Aorta (tissue), 5 donors: ENCODE measurements at places on chromosomes 2 and 18. TPM values are rescaled to one million over a fixed set of nuclear protein-coding genes. Genes with fewer than 3 reads are reported as not detected.

DNA sequence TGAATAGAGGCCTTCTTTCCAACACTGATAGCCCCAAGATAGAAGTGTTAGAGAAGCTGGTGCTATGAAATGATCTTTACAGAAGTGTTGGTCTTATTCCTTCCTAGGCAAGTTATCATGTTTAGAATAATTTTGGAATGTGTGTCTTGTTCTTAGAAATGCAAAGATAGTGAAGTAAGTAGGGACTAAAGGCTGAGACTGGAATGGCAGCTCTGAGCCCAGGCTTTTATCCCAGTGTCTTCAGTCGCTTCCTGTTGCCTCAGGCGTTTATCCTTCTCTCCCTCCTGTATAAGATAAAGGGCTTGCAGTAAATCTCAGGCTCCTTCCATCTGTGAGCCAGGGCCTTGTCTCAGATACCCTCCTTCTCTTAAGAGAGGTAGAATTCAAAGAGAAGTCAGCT lies 218.1 kb downstream of the TPGS2 start:
- no peak overlapping the region for H3K27ac ChIP-seq
- DNase-seq: no peak
- no peaks in the 10 kb centered on the region for H3K4me1 ChIP-seq
- no peaks in the 10 kb centered on the region for H3K36me3 ChIP-seq
- no peak overlapping the region for H3K4me3 ChIP-seq
- no peaks in the 10 kb centered on the region for H3K27me3 ChIP-seq

GRCh38 chr2:199922856-199923255 lies 11.8 kb downstream of the C2orf69 start:
- H3K27me3 ChIP-seq: no peaks in the 10 kb centered on the region
- no peak overlapping the region for H3K27ac ChIP-seq
- no peaks in the 10 kb centered on the region for H3K36me3 ChIP-seq
- no peaks in the 10 kb centered on the region for H3K4me1 ChIP-seq

DNA sequence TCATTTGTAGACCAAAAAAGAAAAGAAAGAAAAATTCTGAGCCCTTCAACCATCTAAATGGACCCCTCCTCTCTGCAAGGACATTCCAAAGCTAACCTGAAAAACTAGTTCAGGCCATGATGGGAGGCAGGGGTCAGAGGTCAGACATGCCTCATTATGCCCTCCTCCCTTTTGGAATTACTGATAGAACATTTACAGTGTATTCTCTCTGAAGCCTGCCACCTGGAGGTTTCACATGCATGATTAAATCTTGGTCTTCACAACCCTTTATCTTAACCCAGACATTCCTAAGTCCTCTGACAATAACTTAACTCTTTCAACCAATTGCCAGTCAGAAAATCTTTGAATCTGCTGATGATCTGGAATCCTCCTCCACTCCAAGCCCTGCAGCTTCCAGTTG lies 86.0 kb downstream of the SPP2 start:
- no peaks in the 10 kb centered on the region for H3K36me3 ChIP-seq
- H3K4me3 ChIP-seq: no peak overlapping the region
- DNase-seq: no peak

DNA sequence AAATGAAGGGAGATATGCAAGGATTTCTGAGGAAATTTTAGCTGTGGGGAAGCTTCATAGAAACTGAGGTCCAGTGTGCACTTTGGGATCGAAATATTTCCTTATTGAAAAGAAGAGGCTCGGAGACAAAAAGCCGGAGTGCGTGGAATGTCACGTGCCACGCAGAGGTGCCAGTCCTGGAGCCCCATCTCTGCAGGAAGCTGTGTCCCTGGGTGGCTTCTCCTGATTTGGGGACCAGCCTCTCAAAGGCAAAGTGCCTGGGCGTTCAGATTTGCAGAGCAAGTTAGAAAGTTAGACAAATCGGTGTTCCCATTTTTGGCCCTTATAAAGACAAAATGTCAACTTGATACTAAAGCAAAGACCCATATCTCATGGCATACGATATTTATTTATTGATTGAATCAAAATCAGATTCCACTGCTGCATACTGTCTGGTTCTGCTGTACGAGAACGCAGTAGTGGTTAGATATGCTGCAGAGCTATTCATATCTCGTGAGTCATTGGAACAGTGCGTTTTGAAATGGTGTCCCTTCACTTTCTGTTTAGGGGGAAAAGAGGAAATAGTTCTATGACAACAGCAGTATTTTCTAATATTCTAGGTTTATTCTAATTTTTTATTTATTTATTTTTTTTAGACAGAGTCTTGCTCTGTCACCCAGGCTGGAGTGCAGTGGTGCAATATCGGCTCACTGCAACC lies 9.1 kb upstream of the ATG16L1 start:
- DNase-seq: no peak
- no peak overlapping the region for H3K27ac ChIP-seq
- no peaks in the 10 kb centered on the region for H3K4me1 ChIP-seq
- H3K4me3 ChIP-seq: no peak overlapping the region
- no peaks in the 10 kb centered on the region for H3K27me3 ChIP-seq

DNA sequence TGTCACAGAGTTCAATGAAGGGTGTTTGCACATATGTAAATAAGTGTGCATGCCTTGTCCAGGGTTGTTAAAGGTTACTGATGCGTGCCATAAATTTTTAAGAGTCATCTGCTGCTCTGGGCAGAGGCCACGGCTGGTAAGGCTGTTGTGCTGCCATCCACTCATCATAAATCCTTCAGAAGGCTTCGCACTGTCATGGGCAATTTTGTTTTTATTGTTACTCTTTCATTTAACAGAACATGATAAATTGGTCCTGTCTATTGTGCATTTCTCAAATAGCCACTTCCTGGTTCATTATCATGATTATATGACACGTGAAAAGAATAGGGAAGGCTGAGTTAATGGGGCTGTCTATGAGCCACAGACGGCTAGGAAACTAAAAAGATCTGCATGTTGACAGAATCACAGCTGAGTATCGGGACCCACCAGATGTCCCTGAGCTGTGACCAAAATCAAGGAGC lies 634.3 kb upstream of the SOX11 start:
- H3K27ac ChIP-seq: no peak overlapping the region
- H3K4me1 ChIP-seq: no peaks in the 10 kb centered on the region
- no peak for DNase-seq
- no peaks in the 10 kb centered on the region for H3K27me3 ChIP-seq

GRCh38 chr2:47452761-47453160 lies 49.8 kb downstream of the MSH2 start:
- no peaks in the 10 kb centered on the region for H3K36me3 ChIP-seq
- DNase-seq: no peak
- no peak overlapping the region for H3K27ac ChIP-seq
- H3K27me3 ChIP-seq: no peaks in the 10 kb centered on the region
- no peaks in the 10 kb centered on the region for H3K4me1 ChIP-seq

DNA sequence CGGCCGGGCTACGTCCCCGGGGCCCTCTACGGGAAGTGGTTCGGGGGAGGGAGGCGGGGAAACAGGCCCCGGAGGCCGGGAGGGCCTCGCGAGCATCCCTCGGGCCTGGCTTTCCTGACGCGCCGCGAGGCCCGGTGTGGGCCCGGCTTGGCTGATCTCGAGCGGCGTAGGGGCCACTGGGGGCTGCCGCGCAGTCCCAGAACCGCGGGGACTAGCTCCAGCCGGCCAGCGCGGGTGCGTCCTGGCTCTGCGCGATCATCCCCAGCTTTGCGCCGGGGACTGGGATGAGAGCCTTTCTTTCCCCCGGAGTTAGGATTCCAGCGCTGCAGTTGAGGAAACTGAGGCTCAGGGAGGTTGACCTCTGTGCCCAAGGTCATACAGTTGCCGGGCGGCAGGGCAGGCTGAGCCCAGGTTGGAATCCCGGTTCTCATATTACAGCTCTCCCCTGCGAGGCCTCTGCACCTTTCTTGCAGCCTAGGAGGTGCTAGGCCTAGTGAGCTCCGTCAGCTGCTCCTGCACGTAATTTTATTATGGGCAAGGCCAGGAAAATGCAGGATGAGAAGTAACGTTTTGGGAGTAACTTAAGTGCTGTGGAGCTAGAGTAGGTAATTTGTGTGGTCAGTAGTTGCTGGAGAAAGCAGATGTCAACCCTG lies 501 bp downstream of the LPIN1 start:
- H3K27ac ChIP-seq: peak overlapping the region; percentile 28
- H3K27me3 ChIP-seq: no peaks in the 10 kb centered on the region
- DNase-seq: no peak
- peak overlapping the region; percentile 44 for H3K4me3 ChIP-seq

GRCh38 chr2:147232225-147232669 lies 612.6 kb upstream of the ACVR2A start:
- no peaks in the 10 kb centered on the region for H3K27me3 ChIP-seq
- no peak overlapping the region for H3K4me3 ChIP-seq
- H3K4me1 ChIP-seq: no peaks in the 10 kb centered on the region

DNA sequence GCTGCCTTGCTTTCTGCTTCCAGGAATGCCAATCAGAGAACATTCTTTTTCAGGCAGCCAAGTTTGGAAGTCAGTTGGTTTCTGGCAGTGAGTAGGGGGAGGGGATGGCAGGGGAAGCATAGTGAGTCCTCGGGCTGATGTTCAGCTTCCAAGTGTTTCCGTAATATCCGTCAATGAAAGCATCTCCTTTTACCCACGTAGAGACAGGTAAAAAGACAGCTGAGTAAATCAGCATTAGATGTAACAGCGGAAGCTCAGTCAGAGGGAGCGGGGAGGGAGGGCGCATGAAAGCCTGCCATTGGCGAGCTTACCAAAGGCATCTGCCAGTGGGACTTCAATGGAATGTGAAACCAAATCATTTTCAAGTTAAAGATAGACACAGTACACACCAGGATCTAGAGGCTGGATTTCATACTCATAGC lies 117.1 kb upstream of the DTNA start:
- DNase-seq: peak; percentile 84
- H3K27ac ChIP-seq: peak overlapping the region; percentile 77
- H3K36me3 ChIP-seq: no peaks in the 10 kb centered on the region
- peaks cover 8% of the 10 kb centered on the region for H3K4me1 ChIP-seq

- no peak overlapping the region for H3K27ac ChIP-seq
- no peak overlapping the region for H3K4me3 ChIP-seq
- no peaks in the 10 kb centered on the region for H3K36me3 ChIP-seq
- H3K27me3 ChIP-seq: no peaks in the 10 kb centered on the region
- H3K4me1 ChIP-seq: no peaks in the 10 kb centered on the region
These were observed 45.3 kb downstream of the CXCR4 start for GRCh38 chr2:136072621-136073020.

- DNase-seq: no peak
- H3K27me3 ChIP-seq: no peaks in the 10 kb centered on the region
- H3K4me1 ChIP-seq: no peaks in the 10 kb centered on the region
- peaks cover 7% of the 10 kb centered on the region for H3K36me3 ChIP-seq
- no peak overlapping the region for H3K4me3 ChIP-seq
These were observed 17.8 kb downstream of the DDX18 start for GRCh38 chr2:117832332-117832731.

- H3K27me3 ChIP-seq: no peaks in the 10 kb centered on the region
- H3K4me1 ChIP-seq: no peaks in the 10 kb centered on the region
- no peak overlapping the region for H3K27ac ChIP-seq
- no peak overlapping the region for H3K4me3 ChIP-seq
These were observed 70.0 kb downstream of the ACOXL start for GRCh38 chr2:110802208-110802932.

GRCh38 chr2:155975734-155976133 lies 356.8 kb downstream of the NR4A2 start:
- H3K27ac ChIP-seq: no peak overlapping the region
- H3K27me3 ChIP-seq: no peaks in the 10 kb centered on the region
- no peak overlapping the region for H3K4me3 ChIP-seq
- H3K4me1 ChIP-seq: no peaks in the 10 kb centered on the region
- DNase-seq: no peak

GRCh38 chr2:191566344-191566743 lies 111.6 kb upstream of the NABP1 start:
- H3K4me1 ChIP-seq: no peaks in the 10 kb centered on the region
- H3K36me3 ChIP-seq: no peaks in the 10 kb centered on the region
- H3K27me3 ChIP-seq: no peaks in the 10 kb centered on the region
- H3K4me3 ChIP-seq: no peak overlapping the region

- H3K4me3 ChIP-seq: peak within 1 kb of the TSS; percentile 55
- DNase-seq: no peak
- no peaks in the 10 kb centered on the region for H3K36me3 ChIP-seq
- H3K27me3 ChIP-seq: no peaks in the 10 kb centered on the region
- peak within 1 kb of the TSS; percentile 62 for H3K27ac ChIP-seq
These were observed at the start of gene BAZ2B for GRCh38 chr2:159616286-159616701. BAZ2B (minus strand) TSS chr2:159616548; CDS start chr2:159478719, 137,829 bp downstream.

- no peak for DNase-seq
- H3K27me3 ChIP-seq: no peaks in the 10 kb centered on the region
- no peak overlapping the region for H3K27ac ChIP-seq
- H3K4me1 ChIP-seq: no peaks in the 10 kb centered on the region
- H3K36me3 ChIP-seq: no peaks in the 10 kb centered on the region
These were observed 263.9 kb downstream of the FIGN start for GRCh38 chr2:163471947-163472346.

The ARHGAP15 gene
- 26.2 TPM for total RNA-seq

The IFT172 gene
- 45.7 TPM for total RNA-seq

The TOGARAM2 gene
- total RNA-seq: 0.78 TPM

The RPRM gene
- 0.23 TPM for total RNA-seq
